HFFc6 (cell line): ENCODE measurements at places on chromosomes 7 and 10. TPM values are rescaled to one million over a fixed set of nuclear protein-coding genes. Genes with fewer than 3 reads are reported as not detected.
A peak's percentile ranks its signal among the peaks of the same experiment; 100 is the strongest.

NUDT13 gene
- 1.3 to 1.7 TPM (median 1.7 TPM) in 3 replicates for total RNA-seq

GRCh38 chr10:48885376-48885775, 54.3 kb downstream of the LRRC18 start:
- no peaks in the 10 kb centered on the region for H3K36me3 ChIP-seq
- no peaks in the 10 kb centered on the region for H3K4me1 ChIP-seq
- H3K27ac ChIP-seq, result no peak overlapping the region
- DNase-seq, result no peak

GRCh38 chr7:77543910-77544309, 6.8 kb downstream of the PTPN12 start:
- DNase-seq, result no peak
- no peaks in the 10 kb centered on the region; the same call in 1 of the 2 replicates for H3K27me3 ChIP-seq
- H3K4me1 ChIP-seq, result peaks cover 86% of the 10 kb centered on the region
- peaks cover 21% of the 10 kb centered on the region for H3K36me3 ChIP-seq
- no peak overlapping the region for H3K4me3 ChIP-seq
- 0 out of 2 replicates have a peak overlapping the region, but pooled peaks have one; percentile 21 for H3K27ac ChIP-seq

DNA sequence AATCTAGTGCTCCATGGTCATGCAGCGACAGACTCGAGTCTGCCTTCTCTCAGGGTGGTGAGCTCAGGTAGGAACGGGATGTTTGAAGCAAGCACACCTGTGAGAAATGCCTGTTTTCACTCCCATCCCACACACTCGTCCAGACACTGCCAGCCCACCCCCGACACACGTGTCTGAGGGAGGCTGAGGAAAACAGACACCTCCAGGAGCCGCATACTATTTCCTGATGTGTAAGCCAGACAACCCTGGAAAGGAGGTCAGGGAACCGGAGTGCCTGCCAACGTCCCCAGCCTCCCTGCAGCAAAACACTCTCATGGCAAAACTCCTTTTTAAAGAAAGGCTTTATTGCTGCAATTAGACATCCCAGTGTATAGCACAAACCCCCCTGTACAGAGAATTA, 80.2 kb downstream of the ALOX5 start:
- no peak overlapping the region for H3K27ac ChIP-seq
- no peaks in the 10 kb centered on the region for H3K36me3 ChIP-seq
- H3K27me3 ChIP-seq, result no peaks in the 10 kb centered on the region
- no peaks in the 10 kb centered on the region for H3K4me1 ChIP-seq
- no peak overlapping the region for H3K4me3 ChIP-seq
- no peak for DNase-seq

LIPF gene
- total RNA-seq, result not detected in 3 replicates

GRCh38 chr10:70328967-70329366, 45.2 kb upstream of the NPFFR1 start:
- peaks cover 12% of the 10 kb centered on the region for H3K27me3 ChIP-seq
- no peak overlapping the region for H3K27ac ChIP-seq
- peaks cover 32% of the 10 kb centered on the region for H3K4me1 ChIP-seq
- DNase-seq, result no peak
- 0 out of 2 replicates have a peak, but pooled peaks cover 5% of the 10 kb centered on the region for H3K36me3 ChIP-seq

- DNase-seq, result no peak
- no peak overlapping the region for H3K4me3 ChIP-seq
- no peaks in the 10 kb centered on the region for H3K36me3 ChIP-seq
- peaks cover 12% of the 10 kb centered on the region for H3K27me3 ChIP-seq
- H3K27ac ChIP-seq, result no peak overlapping the region
Observed at GRCh38 chr10:111100198-111100597, 23.4 kb downstream of the ADRA2A start.

GRCh38 chr7:129721068-129721467, 109.5 kb downstream of the NRF1 start:
- no peak overlapping the region for H3K4me3 ChIP-seq
- peaks cover 2% of the 10 kb centered on the region; the same call in 1 of the 2 replicates for H3K27me3 ChIP-seq
- no peak for DNase-seq
- H3K4me1 ChIP-seq, result no peaks in the 10 kb centered on the region
- no peak overlapping the region for H3K27ac ChIP-seq
